Fibroblast of lung (primary cell): ENCODE measurements at places on chromosomes 12 and 14. TPM values are rescaled to one million over a fixed set of nuclear protein-coding genes. Genes with fewer than 3 reads are reported as not detected.

DNA sequence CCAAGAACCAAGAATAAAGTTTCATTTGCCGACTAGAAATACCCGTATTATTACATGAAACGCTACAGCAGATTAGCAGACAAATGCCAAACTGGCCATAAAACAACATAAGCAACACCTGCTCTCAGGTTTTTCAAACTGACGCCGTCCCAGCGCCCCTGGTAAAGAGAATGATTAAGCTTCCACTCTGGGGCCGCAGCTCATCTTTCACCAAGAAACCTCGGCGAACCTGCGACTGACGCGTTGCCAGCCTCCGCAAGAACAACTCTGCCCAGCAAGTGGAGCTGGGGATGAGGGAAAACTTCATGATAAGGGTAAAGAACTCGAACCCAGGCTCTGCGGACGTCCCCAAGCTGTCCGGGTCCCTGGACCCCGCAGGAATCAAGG lies 530 bp downstream of the ARL1 start:
- no peak for DNase-seq

DNA sequence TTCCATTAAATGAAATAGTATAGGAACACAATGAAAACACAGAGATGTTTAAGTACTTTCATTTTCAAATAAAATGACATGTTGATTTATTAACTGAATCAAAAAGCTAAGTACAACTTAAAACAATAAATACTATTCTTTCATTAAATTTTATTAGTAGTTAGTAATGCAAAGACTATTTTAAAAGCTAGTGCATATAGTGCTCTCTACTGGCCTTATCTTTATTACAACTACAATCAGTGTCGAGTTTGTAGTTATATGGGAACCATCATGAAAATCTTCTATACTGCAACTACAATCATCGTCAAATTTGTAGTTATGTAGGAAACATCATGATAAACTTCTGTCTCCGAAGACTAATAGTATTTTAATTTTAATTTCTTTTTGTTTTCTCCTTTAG lies 8.9 kb upstream of the LIN7A start:
- peak; percentile 9 for DNase-seq

SERPINA9 gene
- not detected in 2 replicates for total RNA-seq

DNA sequence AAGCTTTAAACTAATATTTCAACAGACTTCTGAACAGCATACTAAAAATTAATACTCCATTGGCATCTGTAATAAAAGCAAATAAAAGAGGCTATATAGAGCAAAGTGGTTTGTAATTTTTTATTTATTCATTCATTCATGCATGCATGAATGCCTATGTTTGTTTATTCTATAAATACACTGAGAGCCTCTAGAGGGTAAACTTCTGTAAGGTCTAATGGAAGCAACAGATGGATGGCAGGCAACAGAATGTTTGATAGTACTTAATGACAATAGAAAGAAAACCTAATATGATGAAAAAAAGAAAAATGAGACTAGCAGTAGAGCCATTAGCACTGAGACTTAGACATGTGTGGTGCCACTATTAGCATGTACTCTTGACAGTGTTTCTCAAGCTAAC lies 253.1 kb downstream of the CCDC91 start:
- DNase-seq, result no peak

KRT6C gene
- total RNA-seq, result not detected in 2 replicates

- DNase-seq, result no peak
Observed at GRCh38 chr14:36773558-36773957, 111.9 kb downstream of the PAX9 start.

DNA sequence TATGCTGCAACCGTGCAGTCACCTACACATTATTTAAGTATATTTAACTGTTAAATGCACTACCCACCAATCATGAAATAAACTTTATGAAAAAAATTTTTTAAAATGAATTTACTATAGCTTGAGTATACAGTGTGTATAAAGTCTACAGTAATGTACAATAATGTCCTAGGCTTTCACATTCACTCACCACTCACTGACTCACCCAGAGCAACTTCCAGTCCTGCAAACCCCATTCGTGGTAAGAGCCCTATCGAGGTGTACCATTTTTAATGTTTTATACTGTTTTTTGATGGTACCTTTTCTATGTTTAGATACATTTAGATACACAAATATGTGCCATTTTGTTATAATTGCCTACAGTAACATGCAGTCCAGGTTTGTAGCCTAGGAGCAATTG lies 48.1 kb downstream of the KLRG1 start:
- DNase-seq, result no peak

SERPINA5 gene
- not detected in 2 replicates for total RNA-seq

WNT5B gene
- 40.3 and 105 TPM in 2 replicates for total RNA-seq

GRCh38 chr12:57525615-57526383 lies 3.2 kb downstream of the MBD6 start:
- no peak for DNase-seq

DNA sequence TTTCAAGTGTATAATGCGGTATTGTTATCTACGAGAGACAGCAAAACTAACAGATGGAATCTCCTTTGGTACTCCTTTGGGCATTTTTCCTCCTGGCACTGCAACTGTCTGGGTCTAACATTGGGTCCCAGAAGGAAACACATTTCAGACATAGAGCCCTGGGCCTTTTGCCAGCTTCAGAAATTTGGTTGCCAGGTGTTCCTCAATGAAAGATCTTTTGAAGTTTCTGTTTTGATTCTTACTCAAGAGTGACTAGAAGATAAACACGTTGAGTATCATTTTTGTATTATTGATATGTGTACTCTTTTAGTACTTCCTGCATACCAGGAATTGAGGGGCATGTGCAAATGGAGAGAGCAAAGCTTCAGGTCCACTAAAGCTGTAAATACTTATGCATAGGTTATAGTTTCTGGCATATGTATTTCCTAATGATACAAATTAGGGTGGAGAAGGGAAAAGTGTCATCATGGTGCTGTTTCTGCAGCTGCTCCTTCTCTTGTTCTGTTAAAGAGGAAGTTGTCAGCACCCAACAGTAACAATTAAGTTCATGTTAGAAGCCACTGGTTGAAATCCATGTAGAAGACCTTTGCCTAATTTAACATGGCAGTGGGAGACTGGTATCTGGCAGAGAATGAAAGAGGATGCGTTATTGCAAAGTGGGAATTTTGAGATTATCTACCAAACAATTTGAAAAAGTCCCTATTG lies 53.5 kb downstream of the SLC38A6 start:
- DNase-seq, result no peak

C12orf56 gene
- total RNA-seq, result 0.77 and 1.5 TPM in 2 replicates

CELA1 gene
- total RNA-seq, result not detected in 2 replicates

PRH2 gene
- total RNA-seq, result not detected in 2 replicates

DNA sequence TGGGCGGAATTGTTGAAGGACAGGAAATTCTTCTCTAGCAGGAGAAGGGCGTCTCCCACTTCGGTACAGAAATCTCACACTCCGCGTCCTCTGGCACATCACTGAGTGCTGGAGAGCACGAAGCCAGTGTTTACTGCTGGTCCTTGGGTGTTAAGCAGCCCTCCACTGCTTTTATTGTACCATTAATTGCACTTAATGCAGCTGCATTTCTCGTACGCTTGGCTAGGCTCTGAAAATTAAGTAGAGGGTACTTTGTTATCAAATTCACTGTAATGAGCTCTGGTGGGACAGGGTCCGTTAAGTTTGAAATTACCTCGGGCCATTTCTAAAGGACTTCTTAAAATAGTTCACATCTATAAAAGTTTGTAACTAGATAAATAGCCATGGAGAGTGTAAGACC lies 411.2 kb downstream of the NPAS3 start:
- no peak for DNase-seq

- no peak for DNase-seq
Observed at GRCh38 chr12:69039911-69040310, 106.9 kb upstream of the CPM start.

MAP1LC3B2 gene
- 0.51 and 1.2 TPM in 2 replicates for total RNA-seq

ACSM4 gene
- not detected in 2 replicates for total RNA-seq

GRCh38 chr12:121970581-121971300 lies 50.9 kb upstream of the BCL7A start:
- no peak for DNase-seq

CABP1 gene
- under 0.01 TPM in 1 of 2 replicates, not detected in the other for total RNA-seq

- no peak for DNase-seq
Observed at GRCh38 chr14:60215127-60215444, 33.9 kb upstream of the PPM1A start.

- no peak for DNase-seq
Observed at GRCh38 chr12:80293759-80294158, 150.3 kb upstream of the PTPRQ start.

GRCh38 chr12:121861636-121862254 lies 3.1 kb upstream of the HPD start:
- peak; percentile 39 for DNase-seq

DNA sequence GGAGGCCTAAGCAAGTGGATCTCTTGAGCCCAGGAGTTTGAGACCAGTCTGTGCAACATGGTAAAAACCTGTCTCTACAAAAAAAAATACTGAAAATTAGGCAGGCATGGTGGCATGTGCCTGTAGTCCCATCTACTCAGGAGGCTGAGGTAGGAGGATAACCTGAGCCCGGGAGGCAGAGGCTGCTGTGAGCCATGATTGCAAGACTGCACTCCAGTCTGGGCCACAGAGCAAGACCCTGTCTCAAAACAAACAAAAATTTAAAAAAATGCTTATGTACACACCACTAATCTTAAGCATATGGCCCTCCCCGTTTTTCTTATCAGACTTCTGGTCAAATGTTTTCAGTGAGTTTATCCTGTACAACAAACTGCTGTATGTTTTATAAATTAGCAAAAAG lies 1.7 kb upstream of the GNPNAT1 start:
- no peak for DNase-seq

GRCh38 chr14:33386781-33387180 lies 448.1 kb downstream of the NPAS3 start:
- DNase-seq, result peak; percentile 62

TSPAN8 gene
- under 0.01 and 0.17 TPM in 2 replicates for total RNA-seq

DNA sequence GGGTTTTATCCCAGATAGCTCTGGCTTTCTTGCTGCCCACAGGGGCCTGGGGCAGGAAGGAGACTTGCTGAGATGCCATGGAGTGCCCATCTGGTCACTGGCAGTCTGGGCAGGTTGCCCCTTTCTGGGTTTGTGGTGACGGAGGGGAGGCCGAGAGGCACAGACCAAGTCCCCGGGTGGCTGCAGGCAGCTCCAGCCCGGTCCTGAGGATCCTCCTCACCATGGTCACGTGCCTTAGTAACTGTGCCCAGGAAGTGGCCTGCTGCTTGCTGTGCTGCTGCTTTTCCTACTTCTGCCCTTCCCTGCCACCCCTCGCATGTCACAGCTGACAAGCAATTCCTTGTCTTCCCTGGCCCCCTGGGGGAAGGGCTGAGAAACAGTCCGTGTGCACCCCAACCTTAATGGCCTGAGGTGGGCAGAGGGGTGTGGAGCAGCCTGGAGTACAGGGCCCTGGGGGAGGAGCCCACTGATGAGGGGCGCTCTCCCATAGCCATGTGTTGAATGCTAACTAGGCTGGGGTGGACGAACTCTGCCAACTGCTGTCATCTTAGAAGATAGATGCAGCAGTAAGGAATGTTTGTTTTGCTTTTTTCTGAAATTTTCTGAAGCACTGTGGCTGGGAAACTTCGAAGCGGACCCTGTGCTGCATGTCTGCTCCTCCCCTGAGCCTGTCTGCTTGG lies 54.9 kb upstream of the SRSF5 start:
- DNase-seq, result no peak

- no peak for DNase-seq
Observed at GRCh38 chr14:57547131-57547530, 53.5 kb upstream of the CCDC198 start.

DNA sequence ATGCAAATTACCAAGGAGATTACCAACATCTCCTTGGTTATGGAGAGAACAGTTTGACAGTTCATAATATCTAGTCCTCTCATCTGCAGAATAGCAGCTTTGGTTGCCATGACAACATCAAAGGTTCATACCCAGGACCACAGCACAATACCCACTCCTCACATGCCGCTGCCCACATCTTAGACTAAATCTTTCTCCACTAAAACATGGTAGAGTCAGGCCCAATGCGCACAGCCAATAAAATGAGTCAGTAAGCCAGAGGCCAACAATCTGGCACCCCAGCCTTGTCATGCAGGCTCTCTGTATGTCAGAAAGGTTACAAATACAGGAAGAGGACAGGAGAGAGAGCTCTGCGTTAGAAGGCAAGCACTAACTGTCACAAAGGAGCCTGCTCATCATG lies 70.6 kb downstream of the KCNK10 start:
- no peak for DNase-seq

GRCh38 chr12:116125084-116125483 lies 152.4 kb downstream of the MED13L start:
- no peak for DNase-seq

DNA sequence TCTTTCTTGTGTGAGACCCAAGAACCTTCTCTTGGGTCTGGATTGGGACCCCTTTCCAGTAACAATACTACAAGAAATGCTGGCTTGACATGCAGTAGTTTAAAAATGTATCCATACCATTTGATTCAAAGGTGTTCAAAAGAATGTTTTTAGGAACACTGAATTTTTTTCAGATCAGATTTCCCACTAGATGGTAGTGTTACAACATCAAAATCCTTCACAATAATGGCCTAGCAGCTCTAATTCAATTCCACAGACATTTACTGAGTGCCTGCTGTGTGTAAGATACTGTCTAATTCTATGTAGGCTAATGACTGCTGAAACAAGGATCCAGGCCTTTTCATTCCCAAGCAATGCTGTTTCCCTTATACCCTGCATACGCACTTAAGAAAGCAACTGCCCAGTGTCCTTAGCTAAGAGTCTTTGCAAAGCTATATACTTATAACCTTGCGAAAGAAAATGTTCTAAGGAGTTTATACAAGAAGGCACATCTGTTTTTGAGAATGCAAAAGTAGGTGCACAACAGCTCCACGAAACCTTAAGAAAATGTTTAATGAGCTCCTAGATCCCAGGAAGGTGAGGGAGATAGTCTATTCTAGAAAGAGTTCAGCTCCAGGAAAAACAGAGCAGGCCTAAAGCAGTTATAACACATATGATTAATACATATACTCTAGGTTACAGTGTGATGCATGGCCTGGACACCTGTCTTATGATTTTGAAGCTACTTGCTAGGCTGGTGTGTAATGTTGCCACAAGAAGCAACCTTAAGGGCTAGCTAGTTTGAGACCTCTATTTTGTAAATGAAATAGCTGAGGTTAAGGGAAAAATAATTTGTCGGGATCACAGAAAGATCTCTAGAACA lies 50.9 kb upstream of the PKP2 start:
- no peak for DNase-seq
